ENCODE measurements at places on chromosomes 16 and 17.
A peak's percentile ranks its signal among the peaks of the same experiment; 100 is the strongest.

DNA sequence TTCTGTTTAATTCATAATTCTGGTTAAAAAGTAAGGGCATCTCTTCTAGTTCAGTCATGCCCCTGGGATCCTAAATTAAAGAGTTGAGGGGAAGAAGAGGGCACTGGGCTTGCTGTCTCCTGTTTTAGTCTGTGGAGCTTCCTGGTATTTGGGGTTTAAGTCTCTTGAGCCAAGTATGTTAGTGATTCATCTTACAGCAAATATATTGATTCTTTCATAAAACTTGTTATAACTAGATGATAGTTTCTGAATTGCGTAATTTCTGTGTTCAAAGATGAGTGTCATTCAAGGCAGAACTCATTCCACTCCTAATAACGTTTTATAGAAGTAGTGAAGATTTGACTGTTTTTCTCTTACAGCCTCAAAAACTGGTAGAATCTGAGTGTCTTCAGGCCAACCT is 1.7 kb downstream of the TXNDC17 start:
- DNase-seq = no peak

DNA sequence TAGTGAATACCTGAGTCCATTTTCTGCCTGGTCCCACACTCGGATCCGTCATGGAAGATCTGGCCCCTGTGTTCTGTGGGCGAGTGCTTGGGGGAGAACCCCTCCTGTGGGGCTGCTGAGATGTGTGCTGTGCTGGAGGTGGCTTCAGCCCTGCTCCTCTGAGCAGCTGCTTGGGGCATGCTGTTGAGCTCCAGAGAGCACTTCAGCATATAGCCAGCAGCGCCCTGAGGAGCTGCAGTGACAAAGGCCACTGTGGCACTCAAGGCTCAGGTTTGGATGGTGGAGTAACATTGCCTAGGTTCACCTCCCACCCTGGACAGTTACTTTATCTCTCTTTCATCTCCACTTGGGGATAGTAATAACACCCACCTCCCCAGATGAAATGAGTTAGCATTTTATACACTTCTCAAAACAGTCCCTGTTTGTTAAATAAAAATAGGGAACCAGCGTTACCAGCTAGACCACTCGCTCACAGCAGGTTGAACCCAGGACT is 75.3 kb downstream of the KSR1 start:
- no peak for DNase-seq

DNA sequence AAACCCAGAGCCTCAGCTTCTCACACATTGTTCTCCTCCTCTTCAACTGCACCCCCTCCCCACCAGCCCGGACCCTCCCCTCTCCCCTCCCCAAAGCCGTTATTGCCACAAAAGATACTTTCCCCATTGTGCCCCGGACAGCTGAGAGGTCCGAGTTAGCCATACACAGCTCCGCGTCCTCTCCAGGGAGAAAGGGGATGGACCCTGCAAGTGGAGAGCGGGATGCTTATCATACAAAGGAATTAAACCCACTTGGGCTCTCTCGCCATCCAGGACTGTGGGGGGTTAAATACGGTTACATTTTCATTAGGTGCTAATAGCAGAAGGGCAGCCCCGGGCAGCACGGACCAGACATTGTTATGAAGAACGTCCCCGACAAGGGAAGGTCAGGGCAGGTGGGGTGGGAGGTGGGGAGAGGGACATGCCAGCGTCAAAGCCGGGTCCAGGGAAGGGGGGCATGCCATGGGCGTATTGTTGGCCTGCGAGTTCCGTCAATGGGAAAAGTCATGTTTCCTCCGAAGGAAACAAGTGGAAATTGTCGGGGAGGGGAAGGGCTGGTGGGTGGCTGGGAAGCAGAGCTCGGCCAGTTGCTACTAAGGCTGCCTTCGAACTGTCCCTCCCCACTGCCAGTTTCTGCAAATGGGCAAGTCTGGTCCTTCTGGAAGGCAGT is 99.1 kb downstream of the SOX9 start:
- no peak for DNase-seq

GRCh38 chr16:57540387-57540786 is 2.1 kb upstream of the ADGRG5 start:
- no peak for DNase-seq

DNA sequence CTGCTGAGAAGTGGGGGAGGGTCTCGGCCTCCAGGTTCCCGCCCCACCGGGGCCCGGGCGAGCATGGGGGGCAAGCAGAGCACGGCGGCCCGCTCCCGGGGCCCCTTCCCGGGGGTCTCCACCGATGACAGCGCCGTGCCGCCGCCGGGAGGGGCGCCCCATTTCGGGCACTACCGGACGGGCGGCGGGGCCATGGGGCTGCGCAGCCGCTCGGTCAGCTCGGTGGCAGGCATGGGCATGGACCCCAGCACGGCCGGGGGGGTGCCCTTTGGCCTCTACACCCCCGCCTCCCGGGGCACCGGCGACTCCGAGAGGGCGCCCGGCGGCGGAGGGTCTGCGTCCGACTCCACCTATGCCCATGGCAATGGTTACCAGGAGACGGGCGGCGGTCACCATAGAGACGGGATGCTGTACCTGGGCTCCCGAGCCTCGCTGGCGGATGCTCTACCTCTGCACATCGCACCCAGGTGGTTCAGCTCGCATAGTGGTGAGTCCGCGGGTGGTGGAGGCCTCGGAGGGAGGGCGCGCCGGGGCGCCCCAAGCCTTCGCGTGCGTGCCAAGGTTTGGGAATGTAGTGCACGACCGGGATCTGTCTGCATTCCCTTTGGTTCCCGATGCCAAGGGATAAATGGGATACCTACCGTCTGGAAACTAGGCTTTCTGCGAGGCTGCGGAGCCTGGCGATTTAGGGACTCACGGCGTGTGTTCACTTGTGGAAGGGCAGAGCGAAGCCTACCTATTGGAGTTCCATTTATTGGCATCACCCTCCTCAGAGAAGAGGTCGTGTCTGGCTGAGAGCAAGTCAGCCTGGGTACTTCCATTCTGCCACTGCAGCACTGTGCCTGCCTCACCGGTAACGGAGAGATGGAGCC is 1.0 kb downstream of the ZNRF1 start:
- peak; percentile 65 for DNase-seq

GRCh38 chr16:58501242-58502131 is 1.5 kb downstream of the NDRG4 start:
- DNase-seq = peak; percentile 30

GRCh38 chr16:1815461-1815860 is 11.2 kb downstream of the HAGH start:
- DNase-seq = no peak

- no peak for DNase-seq
Observed at GRCh38 chr16:84788920-84789391, 30.8 kb upstream of the CRISPLD2 start.

GRCh38 chr16:51019617-51020016 is 131.5 kb downstream of the SALL1 start:
- no peak for DNase-seq

DNA sequence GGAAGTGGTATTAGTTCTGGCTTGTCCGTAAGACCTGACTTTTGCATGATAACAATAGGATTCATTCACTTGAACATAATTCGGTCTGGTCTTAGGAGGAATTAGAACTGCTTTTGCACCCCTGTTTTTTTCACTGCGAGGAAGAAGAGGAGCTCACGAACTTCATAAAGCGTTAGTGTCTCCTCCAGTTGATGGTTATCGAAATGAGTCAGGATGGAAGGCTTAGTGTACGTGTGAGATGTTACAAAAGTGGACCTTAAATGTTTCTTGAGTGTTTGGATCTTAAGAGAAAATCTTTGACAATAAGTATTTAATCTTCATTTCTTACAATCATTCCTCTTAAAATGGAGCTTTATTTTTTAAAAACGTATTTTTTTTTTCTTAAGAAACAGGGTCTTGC is 52.8 kb downstream of the USP10 start:
- no peak for DNase-seq

- no peak for DNase-seq
Observed at GRCh38 chr17:1038459-1039122, 41.7 kb downstream of the TIMM22 start.

DNA sequence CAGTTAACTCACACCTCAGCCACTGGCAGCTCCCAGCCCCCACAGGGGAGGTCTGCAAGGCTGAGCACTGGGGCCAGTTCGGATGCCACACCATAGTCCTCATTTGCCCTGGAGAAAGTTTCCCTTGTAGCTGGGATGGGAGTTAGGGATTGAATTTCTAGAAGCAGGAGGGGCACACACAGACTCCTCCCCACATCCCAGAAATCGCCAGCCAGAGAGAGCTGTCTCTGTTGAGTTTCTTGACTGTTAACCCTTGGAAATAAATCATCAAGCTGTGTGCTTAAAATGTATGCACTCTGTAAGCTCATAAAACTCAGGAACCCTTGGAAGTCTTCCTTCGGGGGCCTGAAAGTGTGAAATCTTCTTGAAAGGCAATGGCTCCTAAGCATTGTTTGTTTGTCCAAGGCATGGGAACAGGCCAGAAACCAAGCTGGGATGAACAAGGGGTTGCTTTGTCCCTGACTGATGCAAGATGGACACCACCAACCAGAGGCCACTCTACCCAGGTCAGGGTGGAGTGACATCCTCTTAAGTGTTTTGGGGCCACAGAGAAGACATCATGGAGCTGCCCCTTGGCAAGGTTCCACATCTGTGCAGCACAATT is 394 bp upstream of the PRM3 start:
- no peak for DNase-seq

GRCh38 chr17:33292201-33292980 is 704 bp downstream of the ASIC2 start:
- no peak for DNase-seq

- DNase-seq = no peak
Observed at GRCh38 chr16:82993926-82994325, 367.2 kb downstream of the CDH13 start.

GRCh38 chr17:61996916-61997605 is 68.0 kb downstream of the MED13 start:
- no peak for DNase-seq

- DNase-seq = no peak
Observed at GRCh38 chr16:68041783-68042182, 18.7 kb downstream of the DUS2 start.

DNA sequence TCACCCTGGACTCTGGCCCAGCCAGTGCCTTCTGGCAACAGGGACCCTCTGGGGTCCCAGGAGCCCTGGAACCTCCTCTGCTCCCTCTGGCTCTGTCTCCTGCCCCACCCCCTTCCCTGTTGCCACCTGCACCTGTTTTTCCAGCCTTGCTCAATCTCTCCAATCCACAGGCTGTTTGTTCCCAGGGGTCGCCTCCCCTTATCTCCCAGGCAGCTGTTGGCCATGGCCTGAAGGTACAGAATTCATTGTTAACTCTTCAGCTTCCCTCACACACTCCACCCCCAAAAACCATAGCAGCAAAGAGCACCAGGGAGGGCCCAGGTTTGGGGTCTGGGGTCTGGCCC is 39.3 kb upstream of the TOB1 start:
- no peak for DNase-seq

GRCh38 chr17:57493171-57493570 is 236.8 kb downstream of the MSI2 start:
- no peak for DNase-seq

GRCh38 chr17:40651939-40652338 is 4.3 kb upstream of the SMARCE1 start:
- DNase-seq = no peak

DNA sequence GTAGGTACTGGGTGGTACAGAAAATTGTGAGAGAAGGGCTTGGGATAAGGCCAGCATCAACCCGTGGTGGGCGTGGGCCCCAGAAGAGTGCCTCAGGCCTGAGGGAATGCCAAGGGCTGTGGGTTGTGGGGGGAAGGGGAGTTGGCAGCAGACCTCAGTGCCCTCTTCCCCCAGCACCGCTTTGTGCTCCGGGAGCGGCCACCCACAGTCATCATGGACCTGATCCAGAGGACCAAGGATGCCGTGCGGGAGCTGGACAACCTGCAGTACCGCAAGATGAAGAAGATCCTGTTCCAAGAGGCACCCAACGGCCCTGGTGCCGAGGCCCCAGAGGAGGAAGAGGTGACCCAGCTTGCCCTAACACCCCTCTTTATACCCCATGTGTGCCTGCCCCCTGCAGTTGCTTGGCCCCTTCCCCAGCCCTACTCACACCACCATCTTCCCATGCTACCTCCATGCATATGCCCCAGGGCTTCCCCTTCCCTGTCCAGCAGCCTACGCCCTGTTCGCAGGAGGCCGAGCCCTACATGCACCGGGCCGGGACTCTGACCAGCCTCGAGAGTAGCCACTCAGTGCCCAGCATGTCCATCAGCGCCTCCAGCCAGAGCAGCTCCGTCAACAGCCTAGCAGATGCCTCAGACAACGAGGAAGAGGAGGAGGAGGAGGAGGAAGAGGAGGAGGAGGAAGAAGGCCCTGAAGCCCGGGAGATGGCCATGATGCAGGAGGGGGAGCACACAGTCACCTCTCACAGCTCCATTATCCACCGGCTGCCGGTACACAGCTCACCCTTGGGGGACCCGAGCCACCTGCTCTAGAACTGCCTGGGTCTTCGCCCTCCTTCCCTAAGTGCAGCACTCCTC is 9.1 kb downstream of the TAOK2 start:
- DNase-seq = no peak

GRCh38 chr16:88570691-88571092 is 489 bp downstream of the ZC3H18 start:
- no peak for DNase-seq

DNA sequence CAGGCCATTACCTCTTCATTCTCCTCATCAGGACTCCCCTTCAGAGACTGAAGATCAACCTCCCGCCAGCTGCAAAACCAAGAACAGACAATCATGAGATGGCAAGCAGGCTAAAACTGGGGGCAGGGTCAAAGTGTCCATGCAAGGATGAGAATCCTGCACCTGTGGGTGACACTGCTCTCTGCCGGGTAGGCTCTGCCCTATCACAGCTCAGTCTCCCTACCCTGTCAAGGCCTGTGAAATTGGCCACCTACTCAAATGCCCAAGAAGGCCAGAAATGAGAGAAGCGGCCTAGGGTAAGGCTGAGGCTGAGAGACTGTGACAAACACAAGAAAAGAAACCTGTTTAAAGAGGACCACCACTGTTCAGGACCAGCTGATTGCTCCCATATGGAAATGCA is 34.3 kb downstream of the STH start:
- no peak for DNase-seq

GRCh38 chr17:12362853-12363455 is 302.7 kb upstream of the MYOCD start:
- no peak for DNase-seq

DNA sequence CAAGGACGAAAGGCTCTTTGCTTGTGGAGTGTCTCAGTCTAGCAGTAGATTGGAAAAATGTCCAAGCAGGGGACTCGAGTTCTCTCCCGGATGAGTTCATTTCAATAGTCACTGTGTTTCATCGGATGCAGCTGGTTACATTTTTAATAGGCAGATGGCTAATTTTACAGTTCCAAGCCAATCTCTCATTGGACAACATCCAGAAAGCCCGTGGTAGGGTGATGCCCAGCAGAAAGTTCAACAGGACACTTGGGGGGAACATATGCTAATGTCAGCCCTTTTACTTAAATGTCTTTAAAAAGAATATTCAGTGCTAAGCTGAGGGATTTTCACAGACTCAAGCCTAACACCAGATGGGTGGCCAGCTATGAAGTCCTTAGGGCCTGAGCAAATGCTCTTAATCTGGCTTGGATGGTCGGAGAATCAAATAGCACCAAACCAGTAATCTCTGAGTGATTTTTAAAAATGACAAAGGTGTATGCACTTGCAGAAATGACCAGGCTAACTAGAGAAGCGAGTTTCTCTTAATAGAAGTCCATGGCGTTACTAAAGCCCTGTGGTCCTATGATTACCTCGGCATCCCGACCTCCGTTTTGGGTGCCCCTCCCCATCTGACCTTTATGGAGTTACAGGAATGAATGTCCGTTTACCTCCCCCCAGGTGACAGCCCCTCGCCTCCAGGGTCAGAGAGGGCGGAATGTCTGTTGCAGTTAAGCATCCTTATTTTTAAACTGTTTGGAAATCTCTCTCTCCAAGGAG is 289.2 kb upstream of the SALL1 start:
- DNase-seq = no peak

GRCh38 chr17:72176951-72177660 is 56.3 kb downstream of the SOX9 start:
- DNase-seq = no peak

GRCh38 chr16:67760956-67761230 is 41.8 kb upstream of the GFOD2 start:
- DNase-seq = no peak

All from T-cell (primary cell).